ENCODE measurements at places on chromosomes 1 and 21. TPM values are rescaled to one million over a fixed set of nuclear protein-coding genes. Genes with fewer than 3 reads are reported as not detected.

C8A gene
- total RNA-seq: not detected

ARMH1 gene
- 133 TPM for total RNA-seq

LCE1D gene
- not detected for total RNA-seq

S100A14 gene
- not detected for total RNA-seq

KRTAP19-6 gene
- total RNA-seq: not detected

RGS8 gene
- not detected for total RNA-seq

SMIM11 gene
- 23.7 TPM for total RNA-seq

PTPN22 gene
- 64.1 TPM for total RNA-seq

TMEM52 gene
- 1.1 TPM for total RNA-seq

C1orf198 gene
- 13.7 TPM for total RNA-seq

FCRL6 gene
- total RNA-seq: not detected

KCNH1 gene
- total RNA-seq: not detected

GPR157 gene
- 4.6 TPM for total RNA-seq

TTF2 gene
- total RNA-seq: 116 TPM

SLC5A9 gene
- not detected for total RNA-seq

ANKRD65 gene
- total RNA-seq: not detected

PLEKHA6 gene
- total RNA-seq: 0.07 TPM

OR2L13 gene
- total RNA-seq: not detected

ACKR1 gene
- total RNA-seq: not detected

MRPS15 gene
- total RNA-seq: 126 TPM

NCMAP gene
- not detected for total RNA-seq

GPR25 gene
- total RNA-seq: not detected

CAPN8 gene
- not detected for total RNA-seq

IPO9 gene
- total RNA-seq: 66.3 TPM

RASSF5 gene
- 193 TPM for total RNA-seq

ERG gene
- 0.14 TPM for total RNA-seq

RGS5 gene
- total RNA-seq: 2.8 TPM

MATN1 gene
- total RNA-seq: 0.50 TPM

TSPAN2 gene
- 0.21 TPM for total RNA-seq

OR2T2 gene
- total RNA-seq: not detected

SRM gene
- 334 TPM for total RNA-seq

NEGR1 gene
- total RNA-seq: not detected

LCE2A gene
- not detected for total RNA-seq

KCNK2 gene
- not detected for total RNA-seq
